ENCODE measurements at places on chromosomes 13 and 19. TPM values are rescaled to one million over a fixed set of nuclear protein-coding genes. Genes with fewer than 3 reads are reported as not detected.

POLR1G gene
- 7.0 TPM for total RNA-seq

RAB3A gene
- total RNA-seq: 4.0 TPM

DCT gene
- total RNA-seq: 0.15 TPM

EEF2 gene
- total RNA-seq: 1,428 TPM

SHISA7 gene
- total RNA-seq: not detected

ZNF99 gene
- total RNA-seq: not detected

DNA sequence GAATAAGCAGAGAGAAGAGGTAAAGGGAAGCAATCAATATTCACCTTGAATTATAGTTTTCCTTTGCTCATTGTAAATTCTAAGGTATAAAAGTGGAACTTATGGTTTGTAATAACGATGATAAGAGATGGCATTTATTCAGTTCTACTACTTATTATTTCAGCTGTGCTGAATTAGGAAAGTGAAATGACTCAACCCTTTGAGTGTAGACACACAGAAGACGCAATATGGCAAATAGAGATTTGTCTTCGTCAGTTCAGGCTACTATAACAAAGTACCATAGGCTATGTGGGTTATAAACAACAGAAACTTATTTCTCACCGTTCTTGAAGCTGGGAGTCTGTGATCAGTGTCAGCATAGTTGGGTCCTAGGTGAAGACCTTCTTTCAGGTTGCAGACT lies 713.0 kb upstream of the PCDH9 start:
- H3K4me1 ChIP-seq: no peaks in the 10 kb centered on the region
- no peaks in the 10 kb centered on the region for H3K27me3 ChIP-seq
- H3K4me3 ChIP-seq: no peak overlapping the region
- H3K36me3 ChIP-seq: no peaks in the 10 kb centered on the region
- no peak overlapping the region for H3K27ac ChIP-seq

- DNase-seq: no peak
- H3K27me3 ChIP-seq: peaks cover 79% of the 10 kb centered on the region
- H3K27ac ChIP-seq: no peak overlapping the region
- H3K4me3 ChIP-seq: no peak overlapping the region
- H3K36me3 ChIP-seq: no peaks in the 10 kb centered on the region
These were observed 9.3 kb downstream of the ZIC5 start for GRCh38 chr13:99962242-99962641.

DNA sequence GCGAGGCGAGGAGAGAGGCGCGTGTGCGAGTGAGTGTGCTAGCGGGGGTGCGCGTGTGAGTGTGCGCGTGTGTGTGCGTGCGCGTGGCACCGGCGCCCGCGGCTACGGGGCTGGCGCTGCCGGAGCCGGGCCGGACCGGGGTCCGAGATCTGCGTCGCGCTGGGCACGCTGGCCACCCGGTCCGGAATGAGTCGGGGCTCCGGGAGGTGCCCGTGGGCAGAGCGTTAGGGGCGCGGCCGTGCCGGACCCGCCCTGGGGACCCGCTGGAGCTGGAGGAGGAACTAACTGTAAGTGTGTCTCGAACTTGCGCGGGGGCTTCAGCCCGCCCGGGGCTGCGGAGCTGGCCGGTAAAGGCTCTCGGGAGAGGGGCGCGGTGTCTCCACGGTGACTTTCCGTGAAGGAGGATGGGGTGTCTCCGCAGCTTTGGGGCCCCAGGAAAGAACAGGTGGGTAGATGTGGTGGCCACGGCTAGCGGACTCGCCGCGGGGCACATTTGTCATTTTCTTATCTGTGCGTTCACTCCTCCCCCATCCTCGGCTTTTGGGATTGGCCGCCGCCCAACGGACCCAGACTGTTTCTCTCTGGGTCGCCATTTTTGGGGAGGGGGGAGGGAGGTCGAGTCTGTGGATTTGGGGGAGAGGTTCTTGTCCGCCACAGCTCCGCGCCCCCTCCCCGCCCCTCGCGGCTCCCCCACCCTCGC lies 10.1 kb upstream of the SOX1 start:
- no peak for DNase-seq
- H3K4me1 ChIP-seq: no peaks in the 10 kb centered on the region
- H3K4me3 ChIP-seq: no peak overlapping the region
- peaks cover 70% of the 10 kb centered on the region for H3K27me3 ChIP-seq
- no peaks in the 10 kb centered on the region for H3K36me3 ChIP-seq

DNA sequence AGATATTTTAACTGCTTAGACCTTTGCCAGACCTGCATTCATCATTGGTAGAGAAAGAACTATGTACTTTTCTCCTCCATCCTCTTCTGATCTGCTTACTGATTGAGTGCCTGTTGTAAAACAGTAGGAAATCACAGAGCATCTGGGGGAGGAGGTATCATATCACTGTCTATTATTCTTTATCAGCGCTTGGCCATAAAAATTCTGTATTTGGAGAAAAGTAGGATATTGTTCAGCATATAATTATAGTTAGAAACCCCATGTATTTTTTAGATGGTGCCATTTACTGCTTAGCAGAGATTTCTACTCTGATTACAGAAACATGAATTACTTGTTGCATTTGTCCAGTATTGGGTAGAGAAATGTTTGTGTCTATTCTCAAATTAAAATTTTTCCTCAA lies 62.4 kb downstream of the URI1 start:
- peaks cover 35% of the 10 kb centered on the region for H3K4me1 ChIP-seq
- no peak overlapping the region for H3K4me3 ChIP-seq
- peaks cover 55% of the 10 kb centered on the region for H3K36me3 ChIP-seq
- no peaks in the 10 kb centered on the region for H3K27me3 ChIP-seq
- no peak overlapping the region for H3K27ac ChIP-seq

GRCh38 chr19:48330012-48330681 lies 4.8 kb downstream of the EMP3 start:
- no peaks in the 10 kb centered on the region for H3K27me3 ChIP-seq
- H3K27ac ChIP-seq: peak overlapping the region; percentile 90
- DNase-seq: peak; percentile 92
- H3K4me3 ChIP-seq: peak overlapping the region; percentile 81

GRCh38 chr13:111007209-111007608 lies 92.3 kb upstream of the ANKRD10 start:
- H3K36me3 ChIP-seq: peaks cover 4% of the 10 kb centered on the region
- no peak for DNase-seq
- H3K4me1 ChIP-seq: peaks cover 14% of the 10 kb centered on the region
- no peak overlapping the region for H3K27ac ChIP-seq

GRCh38 chr13:40770609-40770933 lies 419 bp downstream of the MRPS31 start:
- H3K27me3 ChIP-seq: no peaks in the 10 kb centered on the region
- H3K4me3 ChIP-seq: peak overlapping the region; percentile 98
- H3K36me3 ChIP-seq: peaks cover 4% of the 10 kb centered on the region
- H3K4me1 ChIP-seq: peaks cover 34% of the 10 kb centered on the region
- H3K27ac ChIP-seq: peak overlapping the region; percentile 96
- no peak for DNase-seq

GRCh38 chr13:29457299-29457698 lies 138.2 kb downstream of the SLC7A1 start:
- no peaks in the 10 kb centered on the region for H3K4me1 ChIP-seq
- no peak overlapping the region for H3K4me3 ChIP-seq
- no peak overlapping the region for H3K27ac ChIP-seq
- H3K27me3 ChIP-seq: peaks cover 11% of the 10 kb centered on the region
- H3K36me3 ChIP-seq: no peaks in the 10 kb centered on the region

DNA sequence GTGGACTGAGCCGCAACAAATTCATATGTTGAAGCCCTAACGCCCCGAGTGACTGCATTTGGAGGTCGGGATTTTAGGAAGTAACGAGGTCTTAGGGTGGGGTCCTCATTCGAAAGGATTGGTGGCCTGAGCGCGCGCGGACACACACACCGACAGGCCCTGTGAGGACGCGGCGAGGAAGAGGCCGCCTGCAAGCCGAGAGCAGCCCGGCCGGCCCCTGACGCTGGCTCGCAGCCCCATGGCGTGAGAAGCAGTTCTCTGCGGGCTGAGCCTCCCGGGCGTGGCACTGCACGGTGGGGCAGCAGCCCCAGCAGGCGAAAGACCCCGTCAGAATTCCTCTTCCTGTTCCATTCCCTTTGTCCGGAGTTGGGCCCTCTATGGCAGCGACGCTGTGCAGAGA lies 131.2 kb downstream of the CRYL1 start:
- no peak overlapping the region for H3K27ac ChIP-seq
- DNase-seq: no peak
- no peak overlapping the region for H3K4me3 ChIP-seq
- no peaks in the 10 kb centered on the region for H3K4me1 ChIP-seq
- no peaks in the 10 kb centered on the region for H3K27me3 ChIP-seq

- H3K4me1 ChIP-seq: no peaks in the 10 kb centered on the region
- no peak for DNase-seq
- H3K4me3 ChIP-seq: no peak overlapping the region
- no peaks in the 10 kb centered on the region for H3K27me3 ChIP-seq
- H3K36me3 ChIP-seq: peaks cover 2% of the 10 kb centered on the region
These were observed 39.1 kb downstream of the MIPEP start for GRCh38 chr13:23850134-23850533.

DNA sequence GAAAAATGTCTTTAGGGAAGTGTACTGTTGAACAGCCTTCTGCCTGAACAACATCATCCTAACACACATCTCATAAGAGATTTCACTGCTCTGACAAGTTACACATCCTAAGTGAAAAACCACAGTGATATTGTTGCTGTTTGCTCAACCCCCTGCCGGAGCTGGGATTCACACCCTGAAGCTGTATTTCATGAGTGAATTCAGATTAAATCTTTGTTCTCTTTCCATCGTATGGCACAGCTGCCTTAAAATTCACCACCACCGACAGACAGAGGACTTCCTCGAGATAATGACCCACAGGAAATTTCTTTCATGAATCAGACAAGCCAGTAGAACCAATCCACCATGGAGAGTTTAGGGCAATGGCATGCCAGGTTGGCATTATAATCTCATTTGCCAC lies 280.8 kb downstream of the DCT start:
- no peak for DNase-seq
- no peaks in the 10 kb centered on the region for H3K4me1 ChIP-seq
- peaks cover 3% of the 10 kb centered on the region for H3K27me3 ChIP-seq
- no peak overlapping the region for H3K27ac ChIP-seq

DNA sequence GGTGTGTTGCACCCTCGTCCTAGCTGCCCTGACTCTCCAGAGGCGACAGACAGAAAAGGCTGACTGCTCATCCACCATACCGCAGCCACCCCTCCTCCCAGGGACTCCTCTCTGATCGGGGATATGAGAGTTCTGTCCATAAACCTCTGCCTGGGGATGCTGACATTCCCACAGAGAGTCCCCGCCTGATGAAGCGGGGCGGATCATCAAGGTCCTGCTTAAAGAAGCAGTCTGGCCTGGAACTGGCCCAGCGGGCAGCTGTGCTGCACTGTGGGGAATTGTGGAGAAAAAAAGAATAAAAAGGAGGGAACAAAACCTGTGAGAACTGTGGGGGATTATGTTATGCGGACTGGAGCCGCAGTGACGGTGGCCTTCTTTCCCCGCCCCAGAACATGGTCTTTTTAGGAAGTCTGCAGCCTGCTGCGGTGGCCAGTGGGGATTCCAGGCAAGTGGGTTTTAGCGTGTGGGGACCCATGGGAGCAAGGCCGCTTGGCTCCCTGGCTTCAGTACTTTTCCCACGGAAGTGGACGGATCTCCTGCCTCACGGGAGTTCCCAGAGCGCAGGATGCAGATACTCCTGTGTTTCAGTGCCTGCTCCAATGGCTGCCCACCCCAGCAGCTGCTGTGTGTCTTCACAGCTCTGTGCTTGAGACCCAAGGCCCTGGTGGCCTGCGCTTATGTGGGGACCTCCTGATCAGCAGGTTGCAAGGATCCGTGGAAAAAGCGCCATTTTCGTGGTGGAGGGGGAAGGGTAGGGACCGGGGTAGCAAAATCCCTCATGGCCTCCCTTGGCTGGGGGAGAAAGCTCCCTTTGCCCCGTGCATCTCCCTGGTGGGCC lies 1456.2 kb upstream of the SLC10A2 start:
- H3K36me3 ChIP-seq: no peaks in the 10 kb centered on the region
- H3K4me1 ChIP-seq: no peaks in the 10 kb centered on the region
- H3K4me3 ChIP-seq: no peak overlapping the region
- H3K27ac ChIP-seq: no peak overlapping the region
- H3K27me3 ChIP-seq: no peaks in the 10 kb centered on the region

GRCh38 chr19:10871711-10872545 lies 575 bp downstream of the CARM1 start:
- H3K4me3 ChIP-seq: peak overlapping the region; percentile 77
- peaks cover 40% of the 10 kb centered on the region for H3K4me1 ChIP-seq
- no peaks in the 10 kb centered on the region for H3K27me3 ChIP-seq
- peaks cover 9% of the 10 kb centered on the region for H3K36me3 ChIP-seq

GRCh38 chr19:10399878-10400277 lies 3.5 kb downstream of the CDC37 start:
- no peaks in the 10 kb centered on the region for H3K27me3 ChIP-seq
- H3K4me1 ChIP-seq: peaks cover 43% of the 10 kb centered on the region
- DNase-seq: no peak
- no peak overlapping the region for H3K27ac ChIP-seq
- peaks cover 26% of the 10 kb centered on the region for H3K36me3 ChIP-seq

- H3K36me3 ChIP-seq: no peaks in the 10 kb centered on the region
- H3K27me3 ChIP-seq: peaks cover 4% of the 10 kb centered on the region
- H3K4me1 ChIP-seq: no peaks in the 10 kb centered on the region
- no peak overlapping the region for H3K27ac ChIP-seq
These were observed 220.7 kb upstream of the MIR17HG start for GRCh38 chr13:91126806-91127205.

DNA sequence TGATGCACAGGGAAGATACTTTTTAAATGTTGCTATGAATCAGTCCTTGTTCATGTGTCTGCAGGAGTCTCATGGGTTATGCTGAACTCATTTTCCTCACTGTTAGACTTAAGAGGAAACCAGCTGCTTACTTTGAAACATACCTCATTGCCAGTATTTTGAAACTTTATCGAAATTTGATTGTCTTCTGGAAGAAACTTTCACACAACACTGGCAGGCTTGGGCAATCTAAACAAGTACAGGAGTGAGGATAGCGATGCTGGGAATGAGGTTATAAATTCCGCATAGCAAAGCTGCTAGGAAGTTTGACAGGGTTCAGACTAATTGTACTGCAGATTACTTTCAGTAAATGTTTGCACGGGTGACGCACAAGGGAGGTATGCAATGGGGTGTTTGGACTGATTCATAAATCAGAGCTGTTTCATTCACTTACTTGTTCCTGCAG lies 245.7 kb downstream of the DNAJC15 start:
- no peak for DNase-seq
- H3K4me3 ChIP-seq: no peak overlapping the region
- no peaks in the 10 kb centered on the region for H3K4me1 ChIP-seq
- H3K27me3 ChIP-seq: no peaks in the 10 kb centered on the region

All from activated CD4-positive, alpha-beta T cell treated with anti-CD3 and anti-CD28 coated beads, Interleukin-2, amount 10 ng/mL, durations not matched to agents 7 days and 5 days (primary cell).